NCI-H2081 treated with DMSO at 0.1 percent for 48 hours (cell line): ENCODE measurements at places on chromosomes 7 and 10.

GRCh38 chr10:132192991-132193665, 6.4 kb downstream of the DPYSL4 start:
- no peak for DNase-seq

GRCh38 chr10:93245147-93245546, 171.5 kb downstream of the CYP26A1 start:
- no peak for DNase-seq

- DNase-seq, result no peak
These were observed 14.0 kb downstream of the SLC16A12 start for GRCh38 chr10:89521368-89521767.

DNA sequence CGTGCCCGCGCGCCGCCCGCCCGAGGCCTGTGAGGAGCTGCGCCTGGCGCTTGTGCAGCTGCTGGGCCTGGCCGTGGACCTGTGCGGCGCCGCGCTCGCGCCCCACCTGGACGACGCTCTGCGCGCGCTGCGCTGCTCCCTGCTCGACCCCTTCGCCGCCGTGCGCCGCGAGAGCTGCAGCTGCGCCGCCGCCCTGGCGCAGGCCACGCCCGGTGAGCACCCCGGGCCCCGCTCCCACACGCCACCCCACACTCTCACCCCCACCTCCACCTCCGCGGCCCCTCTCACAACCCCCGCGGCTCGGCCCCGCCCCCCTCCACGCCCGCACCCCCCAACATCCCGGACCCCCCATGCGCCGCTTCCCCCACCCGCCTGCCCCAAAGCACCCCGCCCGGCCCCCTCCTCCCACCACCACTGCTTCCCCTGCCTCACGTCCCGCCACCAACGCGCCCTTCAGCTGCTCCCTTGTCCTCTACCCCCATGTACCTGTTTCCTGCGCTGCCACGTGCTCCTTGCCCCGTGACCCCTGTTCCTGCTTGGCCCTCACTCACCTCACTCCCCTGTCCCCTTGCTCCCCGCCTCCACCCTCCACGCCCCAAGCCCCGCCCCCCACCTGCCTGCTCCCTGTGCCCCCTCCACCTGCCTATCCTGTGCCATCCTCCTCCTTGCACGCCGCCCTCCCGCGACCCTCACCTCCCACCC, at the start of gene PRKAR1B:
Gene PRKAR1B (minus strand): TSS at position 178 of the 702 bp plus-strand sequence. CDS start 15,776 bp downstream, outside the sequence.
- no peak for DNase-seq

GRCh38 chr10:63515002-63515763, 6.0 kb upstream of the REEP3 start:
- DNase-seq, result no peak

GRCh38 chr7:132899833-132900232, 182.1 kb downstream of the CHCHD3 start:
- no peak for DNase-seq

- no peak for DNase-seq
These were observed 329.5 kb downstream of the CRPPA start for GRCh38 chr7:16091701-16092310.
